A549 treated with ZK216348 at 1 μM for 4 hours (cell line): ENCODE measurements at places on chromosomes 2 and 18. TPM values are rescaled to one million over a fixed set of nuclear protein-coding genes. Genes with fewer than 3 reads are reported as not detected.

LYG2 gene
- total RNA-seq, result not detected in 5 replicates

SNRNP27 gene
- total RNA-seq, result 44.2 to 85.3 TPM (median 57.1 TPM) in 5 replicates

SEPTIN10 gene
- total RNA-seq, result 34.3 to 53.8 TPM (median 51.1 TPM) in 5 replicates

GULP1 gene
- total RNA-seq, result 27.9 to 42.0 TPM (median 37.5 TPM) in 5 replicates

BOLL gene
- total RNA-seq, result not detected in 5 replicates

SP5 gene
- total RNA-seq, result not detected in 5 replicates

VAMP5 gene
- total RNA-seq, result 0.31 TPM in 1 of 5 replicates, not detected in the others

GALM gene
- total RNA-seq, result 14.4 to 17.4 TPM (median 17.0 TPM) in 5 replicates

NEU2 gene
- not detected in 5 replicates for total RNA-seq

GKN2 gene
- 2.7 to 6.0 TPM (median 3.7 TPM) in 5 replicates for total RNA-seq

CXCR1 gene
- not detected in 5 replicates for total RNA-seq

CACNB4 gene
- total RNA-seq, result 0.06 to 0.16 TPM (median 0.07 TPM) in 3 of 5 replicates, not detected in the others

CNOT9 gene
- 40.6 to 45.6 TPM (median 43.6 TPM) in 5 replicates for total RNA-seq

SKOR2 gene
- total RNA-seq, result not detected in 5 replicates

DSC3 gene
- 1.1 to 3.1 TPM (median 1.5 TPM) in 5 replicates for total RNA-seq

LOXHD1 gene
- total RNA-seq, result not detected in 5 replicates

CPS1 gene
- total RNA-seq, result 7.5 to 12.3 TPM (median 10.7 TPM) in 5 replicates

BMP10 gene
- not detected in 5 replicates for total RNA-seq

ANKRD30BL gene
- total RNA-seq, result not detected in 5 replicates

WDR43 gene
- 76.1 to 110 TPM (median 80.0 TPM) in 5 replicates for total RNA-seq

ZNF396 gene
- 0.57 to 1.2 TPM (median 0.74 TPM) in 5 replicates for total RNA-seq
